AG10803 (cell line): ENCODE measurements at places on chromosomes 2 and 18.

DNA sequence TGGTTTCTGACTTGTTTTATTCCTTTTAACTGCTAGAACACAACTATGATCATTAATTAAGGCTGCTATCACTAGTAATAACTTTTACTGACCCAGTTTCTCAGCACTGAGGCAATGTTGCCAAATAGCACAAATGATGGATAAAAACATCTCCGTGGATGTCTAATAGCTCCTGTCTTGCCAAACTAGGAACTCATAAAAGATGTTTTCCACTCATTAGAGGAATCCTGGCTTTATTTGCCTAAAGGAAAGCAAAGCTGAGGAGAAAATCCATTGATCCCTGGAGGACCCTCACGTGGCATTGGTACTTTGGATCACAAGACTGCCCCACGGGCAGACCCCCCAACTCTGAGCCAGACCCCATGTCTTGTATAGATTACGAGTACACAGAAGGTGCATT lies 96.1 kb upstream of the ZNF397 start:
- DNase-seq = no peak

- DNase-seq = peak; percentile 12
These were observed 191.7 kb upstream of the NDUFV2 start for GRCh38 chr18:8910843-8911242.

GRCh38 chr2:217076058-217076435 lies 216.2 kb upstream of the TNP1 start:
- no peak for DNase-seq

DNA sequence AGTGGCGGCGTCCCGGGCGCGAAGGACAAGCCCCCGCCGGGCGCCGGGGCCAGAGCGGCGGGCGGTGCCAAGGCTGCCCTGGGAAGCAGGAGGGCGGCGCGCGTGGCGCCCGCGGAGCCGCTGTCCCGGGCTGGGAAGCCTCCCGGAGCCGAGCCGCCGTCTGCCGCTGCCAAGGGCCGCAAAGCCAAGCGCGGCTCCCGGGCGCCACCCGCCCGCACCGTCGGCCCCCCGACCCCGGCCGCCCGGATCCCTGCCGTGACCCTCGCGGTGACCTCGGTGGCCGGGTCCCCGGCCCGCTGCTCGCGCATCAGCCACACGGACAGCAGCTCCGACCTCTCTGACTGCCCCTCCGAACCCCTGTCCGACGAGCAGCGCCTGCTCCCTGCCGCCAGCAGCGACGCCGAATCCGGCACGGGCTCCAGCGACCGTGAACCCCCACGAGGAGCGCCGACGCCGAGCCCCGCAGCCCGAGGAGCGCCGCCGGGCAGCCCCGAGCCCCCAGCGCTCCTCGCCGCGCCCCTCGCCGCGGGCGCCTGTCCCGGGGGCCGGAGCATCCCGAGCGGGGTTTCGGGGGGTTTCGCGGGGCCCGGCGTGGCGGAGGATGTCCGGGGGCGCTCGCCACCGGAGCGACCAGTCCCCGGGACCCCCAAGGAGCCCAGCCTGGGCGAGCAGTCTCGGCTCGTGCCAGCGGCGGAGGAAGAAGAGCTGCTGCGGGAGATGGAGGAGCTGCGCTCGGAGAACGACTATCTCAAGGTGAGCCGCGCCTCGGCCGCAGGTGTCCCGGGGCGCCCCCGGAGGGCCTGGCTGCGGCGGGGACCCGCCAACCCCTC lies 820 bp downstream of the MTCL1 start:
- no peak for DNase-seq

DNA sequence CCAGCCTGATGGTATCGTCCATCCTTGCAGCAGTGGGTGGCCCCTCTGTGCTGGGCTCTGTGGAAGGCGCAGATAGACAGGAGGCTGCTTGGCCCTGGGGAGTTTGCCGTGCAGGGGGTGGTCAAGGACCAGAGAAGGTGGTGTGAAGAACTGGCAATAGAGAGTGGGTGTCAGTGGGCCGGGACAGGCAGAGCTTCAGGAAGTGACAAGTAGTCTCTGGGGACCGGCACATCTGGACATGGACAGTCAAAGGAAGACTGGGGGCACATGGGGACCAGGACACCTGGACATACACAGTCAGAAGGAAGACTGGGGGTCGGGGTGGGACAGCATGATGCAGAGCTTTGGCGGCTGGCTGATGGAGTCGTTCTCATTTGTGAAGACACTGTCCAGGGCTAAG lies 335.9 kb downstream of the AGAP1 start:
- no peak for DNase-seq
